ENCODE measurements at places on chromosomes 11 and 22.
A peak's percentile ranks its signal among the peaks of the same experiment; 100 is the strongest.

DNA sequence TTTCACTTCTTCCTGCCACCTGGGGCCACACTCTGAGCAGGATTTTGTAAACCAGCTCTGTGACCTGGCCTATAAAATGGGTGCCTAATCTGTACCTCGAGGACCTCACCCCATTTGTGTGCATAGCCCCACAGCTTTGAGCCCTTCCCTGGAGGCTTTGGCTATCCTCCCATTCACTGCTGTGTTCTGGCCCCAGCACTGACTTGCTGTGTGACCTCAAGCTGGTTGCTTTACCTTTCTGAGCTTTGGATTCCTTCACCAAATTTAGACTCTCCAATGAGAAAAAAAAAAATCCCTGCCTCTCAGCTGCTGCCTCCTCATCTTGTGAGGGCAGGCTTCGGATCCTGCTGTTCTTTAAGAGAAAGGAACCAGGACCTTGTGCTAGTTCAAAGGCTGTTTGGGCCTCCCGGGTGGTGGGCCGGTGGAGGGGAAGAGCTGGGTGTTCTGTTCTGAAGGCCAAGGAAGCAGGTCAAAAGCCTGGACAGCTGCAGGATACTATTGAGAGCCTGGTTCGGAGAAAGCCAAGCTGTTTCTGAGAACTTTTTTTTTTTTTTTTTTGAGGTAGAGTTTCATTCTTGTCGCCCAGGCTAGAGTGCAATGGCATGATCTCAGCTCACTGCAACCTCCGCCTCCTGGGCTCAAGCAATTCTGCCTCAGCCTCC, 1.1 kb upstream of the PYGM start:
- peak; percentile 23 for DNase-seq

DNA sequence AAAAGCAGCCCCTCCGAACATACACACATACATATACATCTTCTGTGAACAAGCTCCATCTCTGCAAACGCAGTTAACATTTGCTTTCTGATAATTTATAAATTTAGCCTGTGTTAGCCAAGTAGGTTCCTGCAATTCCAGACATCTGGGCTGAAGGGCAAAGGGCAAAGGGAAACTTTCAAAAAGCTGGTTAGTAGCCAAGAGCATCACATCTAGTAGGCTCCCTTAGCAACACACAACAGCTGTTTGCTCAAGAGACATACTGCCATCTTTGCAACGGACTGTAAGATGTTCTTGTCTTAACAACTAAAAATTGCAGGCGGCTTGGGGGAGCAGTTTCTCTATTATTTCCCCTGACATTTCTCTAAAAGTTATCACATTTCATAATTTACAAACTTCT, 134.9 kb downstream of the RBFOX2 start:
- DNase-seq, result no peak

DNA sequence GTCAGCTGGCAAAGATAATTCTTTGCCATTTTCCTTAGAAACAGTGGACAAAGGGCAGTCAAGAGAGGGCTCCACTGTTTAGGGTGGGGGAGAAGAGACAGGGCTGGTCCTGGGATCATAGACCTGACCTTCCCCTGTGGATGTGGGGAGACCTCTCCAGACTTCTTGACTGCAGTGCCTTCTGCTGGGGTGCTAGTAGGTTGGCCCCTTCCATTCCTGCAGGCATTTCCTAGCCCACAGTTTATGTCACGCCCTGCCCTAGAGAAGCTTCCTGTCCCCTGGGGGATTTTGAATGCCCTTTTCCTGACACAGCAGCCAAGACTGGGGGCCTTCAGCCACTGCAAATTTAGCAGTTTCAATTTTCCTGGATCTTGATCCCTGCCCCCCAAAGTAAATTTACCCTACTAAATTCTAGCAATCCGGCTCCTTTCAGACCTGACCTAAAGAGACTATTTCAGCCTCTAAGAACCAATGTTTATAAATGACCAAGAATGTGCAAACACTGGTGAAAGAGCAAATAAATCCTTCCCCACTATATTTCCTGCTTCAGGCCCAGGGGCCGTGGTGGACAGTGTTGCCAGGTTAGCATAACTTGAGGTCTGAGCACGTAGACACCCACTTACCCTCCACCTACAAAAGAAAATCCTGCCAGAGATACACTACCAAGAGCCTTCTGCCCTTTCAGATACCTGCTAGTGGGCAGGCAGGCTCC, 58.4 kb downstream of the PPFIBP2 start:
- no peak for DNase-seq

- peak; percentile 80 for DNase-seq
Measured at GRCh38 chr11:303363-303762, 4.0 kb upstream of the IFITM5 start.

DNA sequence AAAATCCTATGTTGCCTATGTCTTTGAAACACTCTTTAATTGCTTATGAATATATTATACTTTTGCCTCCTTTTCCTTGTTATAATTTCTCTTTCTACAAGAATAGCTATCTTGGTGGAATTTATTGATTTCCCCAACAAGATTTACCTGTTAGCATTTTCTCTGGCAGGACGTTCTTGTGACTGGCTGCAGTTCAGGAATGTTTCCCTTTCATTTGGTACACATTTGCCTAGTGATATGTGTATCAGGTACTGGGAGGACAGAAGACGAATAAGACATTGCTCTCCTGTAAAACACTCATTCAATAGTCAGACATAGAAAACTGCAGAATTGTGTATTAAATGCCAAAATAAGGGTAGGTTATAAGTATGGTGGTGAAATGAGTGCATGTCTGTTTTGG, 279.9 kb downstream of the FAT3 start:
- DNase-seq, result no peak

DNA sequence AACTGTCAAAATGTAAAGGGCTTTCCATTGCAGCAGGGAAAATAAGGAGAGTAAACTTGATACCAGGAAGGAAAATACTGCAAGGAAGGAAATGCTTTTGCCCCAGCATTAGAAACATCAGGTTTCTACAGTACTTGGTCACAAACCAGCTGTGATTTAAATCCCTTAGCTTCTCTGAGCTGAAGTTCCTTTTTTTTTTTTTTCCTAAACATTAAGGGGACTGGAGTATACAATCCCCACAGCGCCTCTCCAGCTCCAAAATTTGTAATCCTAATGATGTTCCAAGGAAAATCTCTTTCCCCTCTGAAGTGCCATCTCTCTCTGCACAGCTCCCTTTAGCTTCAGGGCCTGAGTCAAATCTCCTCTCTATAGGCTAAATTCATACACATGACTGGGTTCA, 220.5 kb upstream of the PITPNB start:
- no peak for DNase-seq

- no peak for DNase-seq
Measured at GRCh38 chr11:130418210-130418609, 10.2 kb downstream of the ADAMTS8 start.

DNA sequence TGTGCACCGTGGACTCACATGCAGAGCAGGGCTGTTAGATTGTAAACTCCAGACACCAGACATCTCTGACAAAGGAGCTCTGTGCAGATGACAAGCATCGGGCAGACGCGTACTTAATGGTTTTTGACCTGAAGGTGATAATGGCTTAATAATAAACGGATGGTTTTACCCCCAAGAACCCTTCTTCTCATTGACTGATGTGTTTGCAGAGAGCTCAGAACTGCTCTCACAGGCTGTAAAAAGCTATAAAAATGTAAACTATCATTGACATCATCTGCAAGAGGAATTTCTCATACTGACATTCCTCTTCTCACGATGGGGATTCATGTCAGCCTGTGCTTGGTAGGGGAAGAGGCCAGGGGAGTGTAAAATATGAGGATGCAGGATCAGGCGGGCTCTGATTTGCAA, 8.6 kb upstream of the ARHGAP8 start:
- DNase-seq, result no peak

- DNase-seq, result no peak
Measured at GRCh38 chr11:119099711-119100110, 1.9 kb downstream of the DPAGT1 start.

GRCh38 chr11:109680127-109680526, 258.1 kb downstream of the C11orf87 start:
- DNase-seq, result no peak

- no peak for DNase-seq
Measured at GRCh38 chr11:9399466-9399865, 15.0 kb downstream of the IPO7 start.

DNA sequence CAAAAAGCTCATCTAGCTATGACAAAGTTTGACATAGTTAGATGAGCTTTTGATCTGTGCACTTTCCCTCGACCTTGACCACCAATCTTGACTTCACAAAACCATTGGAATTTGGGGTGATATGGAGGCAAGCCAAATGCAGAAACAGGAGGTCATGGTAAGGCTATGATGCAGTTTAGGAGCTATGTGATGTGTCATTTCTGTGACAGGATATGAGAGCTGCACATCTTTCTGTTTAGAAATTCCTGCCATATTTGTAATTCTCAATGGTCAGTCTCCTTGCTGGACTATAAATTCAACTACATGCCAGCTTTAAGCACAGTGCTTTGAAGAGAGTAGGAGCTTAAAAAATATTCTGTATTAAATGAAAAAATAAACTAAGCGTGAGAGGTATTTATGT, 12.9 kb downstream of the OR51B6 start:
- no peak for DNase-seq

- DNase-seq, result no peak
Measured at GRCh38 chr11:134645576-134645975, 233.5 kb upstream of the B3GAT1 start.

DNA sequence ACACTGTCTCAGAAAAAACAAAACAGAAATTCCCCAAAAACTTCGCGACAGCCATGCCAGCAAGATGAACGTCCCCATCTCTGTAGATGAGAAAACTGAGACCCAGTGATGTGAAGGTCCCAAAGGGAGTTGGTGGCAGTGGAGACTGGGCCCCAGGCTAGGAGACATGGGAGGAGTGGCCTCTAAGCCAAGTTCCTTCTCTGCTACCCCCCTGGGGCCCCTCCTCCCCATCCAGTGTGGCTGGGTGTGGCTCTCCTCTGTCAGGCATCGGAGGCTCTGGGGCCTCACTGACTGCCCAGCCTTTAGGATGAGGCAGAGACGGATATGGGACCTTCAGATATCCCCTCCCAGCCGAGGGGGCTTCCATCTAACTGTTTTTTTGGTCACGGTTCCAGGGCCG, 9.8 kb downstream of the RELT start:
- DNase-seq, result peak; percentile 68

DNA sequence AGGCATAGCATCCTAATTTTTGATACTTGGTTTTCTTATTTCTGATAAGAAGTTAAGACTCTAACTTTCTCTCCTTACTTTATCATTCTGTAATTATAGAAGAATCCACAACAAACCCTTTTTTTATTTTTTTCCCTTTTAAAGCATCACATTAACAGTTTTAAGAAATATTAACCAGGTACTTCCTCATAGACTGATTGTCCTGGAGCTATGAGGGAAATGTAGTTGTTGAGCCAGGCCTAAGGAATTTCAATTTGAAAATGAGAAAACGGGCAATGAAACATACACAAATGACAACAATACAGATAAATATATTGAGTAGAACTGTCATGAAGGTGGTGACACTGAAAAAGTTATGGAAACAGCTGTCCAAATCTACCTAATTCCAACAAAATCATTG, 569.0 kb downstream of the KCNA4 start:
- no peak for DNase-seq

GRCh38 chr11:7449841-7450214, 35.5 kb upstream of the OLFML1 start:
- no peak for DNase-seq

DNA sequence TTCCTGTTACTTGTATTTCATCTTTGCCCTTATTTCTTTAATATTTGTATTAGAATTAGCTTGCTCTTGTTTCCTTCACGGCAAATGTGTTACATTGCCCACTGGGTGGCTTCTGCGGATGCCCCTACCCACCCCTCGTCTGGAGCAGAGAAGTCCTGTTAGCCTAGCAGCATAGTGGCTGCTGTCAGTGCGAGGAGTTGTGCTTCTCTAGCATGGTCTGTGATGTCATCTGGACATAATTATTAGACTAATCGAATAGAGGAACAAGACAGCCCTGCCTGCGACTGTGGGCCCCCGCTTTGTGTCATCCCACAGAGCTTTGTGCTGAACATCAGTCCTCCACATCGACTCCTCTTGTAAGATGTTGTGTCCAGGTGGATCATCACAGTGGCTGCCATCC, 74.5 kb downstream of the PPP6R3 start:
- no peak for DNase-seq

GRCh38 chr11:44645827-44646226, 80.4 kb downstream of the CD82 start:
- no peak for DNase-seq

DNA sequence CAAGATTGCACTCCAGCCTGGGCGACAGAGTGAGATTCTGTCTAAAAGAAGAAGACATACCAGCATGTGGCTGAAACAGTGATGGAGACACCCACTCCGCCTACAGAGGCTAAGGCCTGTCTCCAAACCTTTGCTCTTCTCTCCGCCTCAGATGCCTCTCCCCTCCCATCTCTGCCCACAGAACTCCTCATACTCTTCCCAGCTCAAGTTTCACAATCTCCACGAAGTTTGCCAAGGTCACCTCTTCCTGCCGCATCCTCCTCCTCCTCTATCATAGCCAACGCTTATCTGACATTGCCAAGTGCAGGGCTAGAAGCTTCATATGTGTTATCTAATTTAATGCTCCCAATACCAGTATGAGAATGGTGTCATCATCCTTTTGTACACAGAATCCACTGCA, 25.9 kb upstream of the FBLN1 start:
- DNase-seq, result no peak

DNA sequence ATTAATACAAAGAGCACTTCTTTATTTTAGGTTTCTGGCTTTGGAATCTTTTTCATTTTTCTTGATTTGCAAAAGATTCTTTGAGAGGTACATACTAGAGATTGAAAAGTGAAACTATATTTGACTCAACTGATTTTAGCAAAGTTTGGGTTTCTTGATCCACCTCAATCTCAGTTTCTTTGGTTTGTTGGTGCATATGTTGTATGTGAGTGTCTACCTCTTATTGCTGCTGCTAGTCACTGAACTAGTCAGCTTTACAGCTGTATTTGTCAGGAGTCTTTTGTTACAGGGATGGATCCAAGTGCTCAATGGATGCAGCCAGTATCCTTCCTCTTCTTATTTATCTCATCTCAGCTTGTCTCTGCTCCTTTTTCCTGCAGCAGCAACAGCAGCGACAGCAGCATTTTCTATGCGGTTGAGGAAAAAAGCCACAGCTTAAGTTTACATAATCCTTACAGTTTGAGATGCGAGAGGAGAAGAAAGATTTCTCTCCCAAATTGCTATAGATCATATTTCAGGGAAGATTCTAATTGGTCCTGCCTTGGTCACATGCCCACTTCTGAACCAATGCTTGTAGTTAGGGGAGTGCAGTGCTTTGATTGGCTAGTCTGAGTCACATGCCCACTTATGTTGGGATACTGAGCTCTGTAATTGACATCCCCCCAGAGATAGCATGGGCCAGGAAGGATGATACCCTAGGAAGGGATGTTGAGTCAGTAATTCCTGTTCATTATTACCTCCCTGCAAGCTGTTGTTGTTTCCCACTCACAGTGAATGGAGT, 10.0 kb upstream of the ZNRF3 start:
- no peak for DNase-seq

GRCh38 chr11:4922304-4922703, 1.8 kb downstream of the OR51G1 start:
- DNase-seq, result no peak

Measured in GM13977 (cell line).